ENCODE measurements at places on chromosomes 12 and 14.

DNA sequence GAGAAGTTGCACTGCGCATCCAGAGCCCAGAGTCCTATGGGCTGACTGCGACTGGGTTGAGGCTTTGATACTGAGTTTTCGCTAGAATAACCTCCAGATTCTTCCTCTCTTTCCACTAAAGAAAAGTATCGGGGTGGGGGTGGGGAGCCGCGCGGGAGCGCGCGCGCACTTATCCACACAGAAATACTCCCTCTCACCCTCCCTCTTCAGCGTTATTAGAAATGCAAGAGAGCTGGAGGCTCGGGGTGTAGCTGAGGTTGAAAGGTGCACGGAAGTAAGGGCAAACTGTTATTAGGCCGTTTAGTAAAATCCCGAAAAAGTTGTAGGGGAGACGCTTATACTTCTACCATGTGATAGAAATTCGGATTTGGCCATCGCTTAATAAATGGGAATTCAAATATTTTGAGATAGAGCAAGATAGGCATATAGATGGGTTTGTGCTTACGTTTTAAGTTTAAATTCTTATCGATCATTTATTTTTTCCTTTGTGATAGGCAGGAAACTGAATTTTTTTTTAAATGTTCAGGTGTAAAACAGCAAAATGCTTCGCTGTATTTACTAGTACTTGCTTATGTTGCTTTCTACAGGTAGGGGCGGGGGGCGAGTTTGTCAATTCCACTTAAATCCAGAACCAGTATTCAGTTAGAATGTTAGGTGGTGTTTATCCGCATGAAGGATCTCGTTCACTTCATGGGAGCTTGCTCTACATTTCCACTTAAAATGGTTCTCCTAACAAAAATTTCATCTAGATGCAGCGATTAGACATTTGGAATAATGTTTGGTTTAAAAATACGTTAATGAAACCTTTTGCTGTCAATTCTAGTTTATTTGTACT, 1.1 kb downstream of the ARHGAP5 start:
- DNase-seq: peak; percentile 67

- DNase-seq: no peak
Measured at GRCh38 chr12:90902596-90902995, 52.4 kb downstream of the CCER1 start.

GRCh38 chr12:12721814-12722434, 4.8 kb downstream of the CDKN1B start:
- no peak for DNase-seq

DNA sequence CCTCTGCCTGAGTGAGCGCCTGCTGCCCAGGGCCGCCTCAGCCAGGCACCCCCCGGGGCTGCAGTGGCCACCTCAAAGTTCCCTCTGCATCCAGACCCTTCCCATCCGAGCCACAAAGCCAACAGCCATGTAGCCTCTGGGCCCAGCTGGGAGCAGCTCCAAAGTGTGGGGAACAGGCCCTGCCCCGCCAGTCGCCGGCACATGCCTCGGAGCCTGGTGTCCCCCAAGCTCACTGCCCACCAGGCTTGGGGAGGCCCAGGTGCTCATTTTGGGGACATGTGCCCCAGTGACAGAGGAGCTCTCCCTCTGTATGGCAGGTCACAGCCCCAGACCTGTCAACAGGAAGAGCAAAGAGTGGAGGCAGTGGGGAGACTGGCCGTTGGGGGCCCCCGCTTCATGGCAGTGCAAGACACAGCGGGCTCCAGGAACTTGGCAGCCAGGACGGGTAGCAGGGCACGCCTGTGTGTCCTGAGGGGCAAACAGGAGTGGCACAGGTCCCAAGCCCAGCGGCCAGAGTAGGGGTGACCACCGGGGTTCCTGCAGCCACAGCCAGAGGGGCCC, 29.9 kb downstream of the JAG2 start:
- DNase-seq: no peak

GRCh38 chr12:103013741-103014300, 56.3 kb downstream of the ASCL1 start:
- no peak for DNase-seq

GRCh38 chr12:51635346-51635745, 44.3 kb downstream of the SCN8A start:
- no peak for DNase-seq

- no peak for DNase-seq
Measured at GRCh38 chr12:118526255-118527095, 150.1 kb downstream of the SUDS3 start.

- DNase-seq: peak; percentile 42
Measured at GRCh38 chr12:49357103-49357678, 10.1 kb upstream of the SPATS2 start.

DNA sequence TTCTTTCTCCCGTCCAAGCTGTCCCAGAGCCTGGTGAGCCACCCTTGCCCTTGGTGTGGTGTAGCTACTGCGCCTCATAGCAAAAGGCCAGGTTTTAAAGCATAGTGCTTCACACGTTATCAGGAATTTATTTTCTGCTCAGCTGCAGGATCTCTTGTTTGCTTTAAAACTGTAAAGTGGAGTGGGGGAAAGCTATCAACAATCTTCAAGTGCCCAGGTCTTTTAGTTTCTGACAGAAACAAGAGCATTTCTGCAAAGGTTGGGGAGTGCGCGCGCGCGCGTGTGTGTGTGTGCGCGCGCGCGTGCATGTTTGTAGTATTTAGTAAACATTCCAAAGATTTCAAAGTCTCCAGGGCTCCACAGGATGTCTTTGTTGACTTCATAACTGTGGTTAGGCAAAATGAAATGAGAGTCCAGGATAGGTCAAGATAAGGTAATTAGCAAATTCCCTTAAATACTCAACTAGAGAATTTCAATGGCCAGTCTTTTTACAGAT, 45.5 kb downstream of the EML1 start:
- DNase-seq: no peak

DNA sequence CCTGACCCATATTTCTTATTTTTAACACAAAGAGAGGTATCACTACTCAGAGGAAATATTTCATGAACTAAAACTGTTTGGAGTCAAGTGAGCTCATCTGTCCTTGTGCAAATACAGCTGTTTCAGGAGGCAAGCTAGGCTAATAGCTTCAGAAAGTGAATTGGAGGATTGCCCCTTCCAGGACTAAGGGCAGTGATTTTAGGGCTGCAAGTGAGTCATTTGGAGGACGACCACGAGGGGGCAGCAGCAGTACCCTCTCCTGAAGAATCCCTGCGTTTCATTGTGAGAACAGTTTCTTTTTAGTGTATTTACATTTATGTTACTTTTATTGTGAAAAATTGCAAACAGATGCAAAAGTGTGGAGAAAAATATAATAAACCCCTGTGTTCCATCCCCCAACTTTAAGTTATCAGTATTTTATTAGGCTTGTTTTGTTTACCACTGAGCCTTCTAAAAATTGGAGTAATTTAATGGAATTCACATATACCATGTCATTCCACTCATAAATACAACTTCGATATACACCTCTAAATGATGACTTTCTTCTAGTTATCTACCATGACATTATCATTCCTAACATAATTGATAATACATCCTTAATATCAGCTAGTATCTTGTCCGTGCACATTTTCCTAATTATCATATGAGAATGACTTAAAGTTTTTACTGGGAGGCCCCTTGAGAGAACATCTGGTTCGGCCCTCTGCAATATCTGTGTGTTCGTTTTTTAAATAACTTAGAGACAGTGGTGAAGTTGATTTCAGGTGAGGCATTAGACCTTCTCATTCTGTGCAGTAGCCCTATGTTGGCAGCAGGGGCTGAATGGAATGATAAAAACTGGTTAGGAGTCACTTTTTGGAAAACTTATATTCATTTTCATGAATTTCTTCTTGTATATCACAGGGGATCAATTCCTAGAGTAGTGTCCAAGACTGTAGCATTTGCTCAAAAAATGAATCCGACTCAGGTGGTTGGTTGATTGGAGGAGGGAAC, 13.7 kb downstream of the FOXJ2 start:
- DNase-seq: peak; percentile 89

GRCh38 chr12:95099270-95099790, 25.9 kb upstream of the NR2C1 start:
- DNase-seq: no peak

DNA sequence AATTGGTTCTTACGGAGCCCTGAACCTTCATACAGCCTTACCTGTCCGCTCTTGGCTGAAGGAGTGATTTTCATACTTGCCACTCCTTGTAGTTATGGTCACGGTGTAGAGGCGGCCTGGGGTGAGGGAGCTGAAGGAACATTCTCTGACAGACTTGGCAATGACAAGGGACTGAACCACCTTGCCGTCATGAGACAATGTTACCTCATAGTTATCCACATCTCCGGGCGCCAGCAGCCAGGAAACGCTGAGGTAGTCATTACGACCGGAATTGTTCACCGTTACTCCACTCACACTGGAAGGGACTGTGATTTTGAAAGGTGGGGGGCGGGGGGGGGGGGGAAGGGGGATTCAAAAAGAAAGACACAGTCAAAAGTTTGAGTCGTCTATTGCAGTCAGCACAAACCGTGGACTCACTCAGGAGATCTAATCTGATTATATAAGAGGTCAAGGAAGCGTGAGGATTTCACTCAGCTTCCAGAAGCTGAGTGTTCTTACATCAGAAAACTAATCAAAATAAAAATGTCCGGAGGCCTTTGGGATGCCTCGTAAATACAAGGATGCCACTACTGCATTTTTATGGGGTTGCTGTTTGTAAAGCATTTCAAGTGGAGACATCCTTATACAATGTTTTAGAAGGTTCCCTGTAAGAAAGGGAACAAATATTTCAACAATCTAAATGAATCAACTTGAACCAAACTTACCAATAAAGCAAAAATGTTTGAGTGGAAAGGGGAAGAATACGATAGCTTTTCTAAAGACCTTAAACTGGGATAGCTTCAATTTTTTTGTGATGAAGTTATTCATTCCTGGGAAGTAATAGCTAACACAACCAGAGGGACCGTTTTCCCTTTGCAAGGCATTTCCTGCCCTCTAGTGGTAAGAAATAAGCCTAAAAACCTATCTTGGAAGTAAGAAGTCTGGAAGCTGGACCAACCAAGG, 60.6 kb downstream of the PTPRB start:
- peak; percentile 55 for DNase-seq

DNA sequence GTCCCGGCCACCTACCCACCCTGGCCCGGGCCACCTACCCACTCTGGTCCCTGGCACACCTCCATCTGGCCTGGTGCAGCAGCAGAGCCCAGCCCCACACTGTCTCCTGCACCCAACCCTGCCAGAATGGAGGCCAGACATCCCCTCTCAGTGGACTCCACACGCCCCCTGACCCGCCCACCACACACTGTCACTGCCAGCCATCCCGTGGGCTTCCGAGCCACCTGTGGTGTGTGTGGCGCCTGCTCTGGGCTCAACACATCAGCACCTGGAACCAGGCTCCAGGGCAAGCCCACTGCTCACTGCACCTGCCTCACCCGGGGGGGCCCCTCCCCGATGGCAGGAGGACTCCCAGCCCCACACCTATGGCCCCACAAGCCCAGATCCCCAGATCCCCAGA, 50.5 kb downstream of the FBRSL1 start:
- no peak for DNase-seq

DNA sequence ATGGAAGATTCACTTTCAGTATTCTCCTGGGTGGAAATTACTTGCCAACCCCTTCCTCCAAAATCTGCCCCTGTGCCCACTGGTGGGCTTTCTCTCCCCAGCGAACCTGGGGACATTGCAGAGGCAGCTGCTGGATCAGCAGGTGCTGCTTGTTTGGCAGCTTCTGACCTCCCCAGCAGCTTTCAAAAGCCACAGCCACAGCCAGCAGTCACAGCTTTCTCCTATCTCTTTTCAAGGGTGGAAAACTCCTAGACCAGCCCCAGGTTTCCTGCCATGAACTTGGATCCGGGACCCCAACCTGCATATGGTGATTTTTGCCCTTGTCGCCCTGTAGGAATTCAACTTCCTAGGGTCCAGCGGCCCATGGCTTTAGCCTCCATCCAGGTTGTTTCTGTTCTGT, 330.8 kb downstream of the ADAMTS20 start:
- DNase-seq: no peak

- DNase-seq: no peak
Measured at GRCh38 chr12:51801027-51801426, 47.5 kb downstream of the FIGNL2 start.

DNA sequence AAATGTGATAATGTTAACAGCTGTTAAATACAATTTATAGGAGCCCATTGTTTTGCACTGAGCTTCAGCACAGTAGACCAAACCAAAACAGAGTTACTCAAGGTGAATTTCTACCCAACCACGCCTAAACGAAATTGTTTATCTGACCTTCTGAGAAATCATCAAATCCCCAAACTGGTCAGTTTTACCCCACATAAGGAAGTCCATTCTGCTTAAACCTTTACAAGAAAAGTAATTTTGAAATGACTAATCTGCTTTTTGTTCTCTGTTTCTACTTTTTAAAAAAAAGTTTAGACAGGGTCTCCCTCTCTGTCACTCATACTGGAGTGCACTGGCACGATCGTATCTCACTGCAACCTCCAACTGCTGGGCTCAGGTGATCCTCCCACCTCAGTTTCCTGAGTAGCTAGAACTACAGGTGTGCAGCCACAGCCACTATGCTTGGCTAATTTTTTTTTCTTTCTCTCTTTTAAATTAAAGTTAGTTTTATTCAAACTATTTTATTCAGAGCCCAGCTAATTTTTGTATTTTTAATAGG, 1.4 kb upstream of the RNF10 start:
- DNase-seq: no peak

All from erythroblast (primary cell).